Stimulated activated CD8-positive, alpha-beta memory T cell treated with anti-CD3 and anti-CD28 coated beads, Interleukin-7, amount 100 ng/mL, for 48 hours (primary cell): ENCODE measurements at places on chromosomes 1 and 21.

- no peak for DNase-seq
These were observed 41.0 kb upstream of the ACTRT2 start for GRCh38 chr1:2980073-2980791.

DNA sequence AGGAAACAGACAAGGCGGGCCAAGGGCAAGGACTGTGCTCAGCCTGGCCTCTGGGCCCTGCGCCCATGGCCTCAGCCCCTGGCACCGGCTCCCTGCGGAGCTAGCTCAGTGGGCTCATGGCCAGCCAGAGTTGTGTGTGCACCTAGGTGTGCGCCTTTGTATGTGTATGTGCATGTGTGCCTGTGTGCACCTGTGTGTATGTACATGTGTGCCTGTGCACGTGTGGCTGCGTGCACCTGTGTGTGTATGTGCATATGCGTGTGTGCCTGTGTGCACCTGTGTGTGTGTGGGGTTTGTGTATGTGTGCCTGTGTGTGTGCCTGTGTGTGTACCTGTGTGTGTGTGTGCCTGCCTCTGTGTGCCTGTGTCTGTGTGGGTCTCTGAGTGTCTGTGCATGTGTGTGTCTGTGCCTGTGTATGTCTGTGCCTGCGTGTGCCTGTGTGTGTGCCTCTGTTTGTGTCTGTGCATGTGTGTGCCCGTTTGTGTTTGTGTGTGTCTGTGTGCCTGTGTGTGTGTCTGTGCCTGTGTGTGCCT lies 7.4 kb downstream of the GPR137B start:
- DNase-seq = no peak

DNA sequence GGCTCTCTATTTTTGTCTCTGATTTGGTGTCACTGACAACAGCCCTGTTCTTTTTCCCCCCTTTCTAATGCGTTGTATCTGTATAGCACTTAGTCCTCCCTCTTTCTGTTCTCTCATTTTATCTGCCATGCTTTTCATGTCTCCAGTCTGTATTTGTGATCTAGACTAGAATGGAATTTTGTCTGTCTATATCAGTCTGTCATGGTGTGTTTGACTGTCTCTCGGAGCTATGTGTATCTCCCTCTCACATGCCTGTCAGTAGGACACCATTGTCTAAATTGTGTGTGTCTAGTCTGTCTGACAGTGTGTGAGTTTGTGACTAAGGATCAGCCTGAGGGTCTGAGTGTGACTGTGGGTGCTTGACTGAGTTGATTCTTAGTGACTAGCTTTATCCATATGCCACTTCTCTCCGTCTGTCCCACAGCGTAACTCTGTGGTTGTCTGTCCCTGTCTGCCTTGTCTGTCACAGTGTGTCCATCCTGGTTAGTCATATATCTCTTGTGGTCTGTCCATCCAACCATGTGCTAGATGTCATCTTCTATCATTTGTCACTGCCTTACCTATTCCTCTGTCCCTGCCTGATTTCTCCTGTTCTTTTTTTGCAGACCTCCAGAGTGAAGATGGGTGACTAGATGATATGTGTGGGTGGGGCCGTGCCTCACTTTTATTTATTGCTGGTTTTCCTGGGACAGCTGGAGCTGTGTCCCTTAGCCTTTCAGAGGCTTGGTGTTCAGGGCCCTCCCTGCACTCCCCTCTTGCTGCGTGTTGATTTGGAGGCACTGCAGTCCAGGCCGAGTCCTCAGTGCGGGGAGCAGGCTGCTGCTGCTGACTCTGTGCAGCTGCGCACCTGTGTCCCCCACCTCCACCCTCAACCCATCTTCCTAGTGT lies 1.4 kb upstream of the B4GALT2 start:
- no peak for DNase-seq

GRCh38 chr1:33841494-33841893 lies 22.4 kb upstream of the HMGB4 start:
- DNase-seq = no peak

DNA sequence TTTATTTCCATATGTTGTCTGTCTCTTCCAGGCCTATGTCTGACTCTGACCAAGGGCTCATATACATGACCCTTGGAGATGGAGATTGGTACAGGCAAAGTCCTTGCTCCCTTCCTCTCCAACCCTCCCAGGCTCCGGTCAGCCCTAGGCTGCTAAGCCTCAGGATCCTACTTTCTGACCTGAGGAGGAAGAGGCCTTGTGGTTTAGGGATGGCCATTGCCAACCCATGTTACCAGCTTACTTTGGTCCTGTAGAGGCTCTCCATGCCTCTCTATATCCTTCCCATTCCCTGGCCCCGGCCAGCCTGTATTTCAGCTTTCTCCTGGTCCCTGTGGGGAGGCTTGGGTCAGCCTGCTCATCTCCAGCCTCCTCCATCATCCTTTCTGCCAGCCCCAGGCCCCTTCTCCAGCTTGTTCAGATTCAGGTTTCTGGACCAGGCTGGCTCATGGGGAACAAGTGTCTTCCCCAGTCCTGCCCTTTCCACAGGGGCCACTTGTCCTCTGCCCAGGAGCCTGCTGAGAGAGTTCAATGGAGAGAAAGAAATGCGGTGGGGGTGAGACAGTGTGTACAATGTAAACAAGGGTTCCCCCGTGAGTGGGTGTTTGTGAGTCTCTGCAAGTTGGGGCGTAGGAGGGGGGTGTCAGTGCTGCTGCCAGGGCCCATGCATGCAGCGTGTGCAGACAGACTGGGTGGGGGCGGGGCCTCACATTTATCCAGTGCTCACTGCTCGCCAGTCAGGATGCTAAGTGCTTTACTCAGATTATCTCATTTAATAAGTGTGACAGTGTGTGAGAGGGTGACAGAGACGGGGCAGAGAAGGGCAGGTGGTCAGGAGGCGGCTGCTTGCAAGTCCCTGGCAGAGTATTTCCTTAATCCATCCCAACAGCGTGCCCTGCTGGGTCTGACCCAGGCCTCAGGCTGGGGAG lies 31.3 kb upstream of the FOXO6 start:
- no peak for DNase-seq
